ENCODE measurements at places on chromosomes 16 and 17.

GRCh38 chr17:5631958-5632590 lies 47.8 kb upstream of the NLRP1 start:
- no peak for DNase-seq

DNA sequence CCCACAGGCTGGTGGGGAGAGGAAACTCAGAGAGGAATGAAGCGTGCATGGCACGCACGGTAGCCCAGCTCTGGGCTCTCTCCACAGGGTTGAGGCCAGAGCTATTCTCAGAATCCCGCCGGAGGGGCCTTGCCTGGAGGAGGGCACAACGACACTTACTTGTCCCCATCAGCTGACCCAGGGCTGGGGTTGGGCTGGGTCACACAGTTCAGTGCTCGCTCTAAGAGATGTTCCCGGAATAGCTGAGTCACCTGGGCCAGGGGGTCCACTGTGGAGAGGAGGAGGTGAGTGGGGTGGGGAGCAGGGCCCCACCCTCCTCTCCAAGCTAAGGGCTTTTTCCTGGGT lies 21.8 kb downstream of the SREBF1 start:
- no peak for DNase-seq

GRCh38 chr17:30351735-30352134 lies 17.9 kb upstream of the TMIGD1 start:
- no peak for DNase-seq

GRCh38 chr17:19647697-19648474 lies 665 bp upstream of the ALDH3A2 start:
- peak; percentile 34 for DNase-seq

DNA sequence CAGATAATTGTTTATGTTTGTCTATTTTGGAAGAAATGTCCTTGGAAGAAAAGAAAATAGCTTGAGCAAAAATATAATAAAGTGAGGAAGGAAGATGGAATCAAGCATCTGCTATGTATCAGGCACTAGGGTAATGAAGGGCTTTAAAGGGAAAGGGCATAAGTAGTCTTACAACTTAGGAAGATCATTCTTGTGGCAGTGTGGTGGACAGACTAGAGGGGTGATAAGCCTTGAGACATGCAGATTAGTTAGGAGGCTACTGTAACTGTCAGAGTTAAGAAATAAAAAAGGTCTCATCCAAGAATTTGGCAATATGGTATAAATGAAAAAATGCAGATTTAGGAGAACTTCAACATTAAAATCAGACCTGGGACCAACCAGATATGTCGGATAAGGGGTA lies 14.9 kb downstream of the FAM222B start:
- DNase-seq: no peak

DNA sequence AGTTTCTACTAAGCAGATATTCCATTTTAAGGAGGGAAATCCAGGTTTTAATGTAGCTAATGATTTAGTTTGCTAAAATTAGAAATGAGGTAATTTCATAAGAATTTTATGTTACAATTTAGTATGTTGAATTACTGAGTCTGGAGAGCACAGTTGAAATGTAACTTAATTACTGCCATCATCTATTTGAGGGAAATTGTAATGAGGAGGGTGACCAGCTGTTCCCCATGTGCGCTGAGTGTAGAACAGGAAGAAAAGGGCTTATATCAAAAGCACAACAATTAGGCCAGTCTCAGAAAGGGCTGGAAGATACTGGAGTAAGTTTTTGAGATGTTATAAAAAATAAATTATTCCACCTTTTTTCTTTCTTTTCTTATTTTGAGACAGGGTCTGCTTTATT lies 735.1 kb upstream of the GOT2 start:
- no peak for DNase-seq

DNA sequence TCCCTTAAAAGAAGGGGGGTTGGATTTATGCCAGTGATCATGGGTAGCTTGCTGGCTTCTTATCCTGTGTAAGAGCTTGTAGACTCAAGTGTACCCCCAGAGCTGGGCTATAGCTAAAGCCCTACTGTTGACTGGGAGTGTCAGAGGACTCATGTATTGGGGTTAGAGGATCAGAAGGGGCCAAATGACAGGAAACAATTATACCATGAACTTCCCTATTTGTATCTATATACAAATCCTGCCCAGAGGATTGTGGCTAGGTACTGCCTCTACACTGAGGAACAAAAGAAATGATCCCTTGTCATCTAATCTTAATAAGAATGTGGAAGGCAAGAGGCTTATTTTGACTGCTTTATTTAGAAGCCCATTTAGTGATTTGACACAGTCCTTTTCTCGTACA lies 14.3 kb downstream of the ZP2 start:
- no peak for DNase-seq

DNA sequence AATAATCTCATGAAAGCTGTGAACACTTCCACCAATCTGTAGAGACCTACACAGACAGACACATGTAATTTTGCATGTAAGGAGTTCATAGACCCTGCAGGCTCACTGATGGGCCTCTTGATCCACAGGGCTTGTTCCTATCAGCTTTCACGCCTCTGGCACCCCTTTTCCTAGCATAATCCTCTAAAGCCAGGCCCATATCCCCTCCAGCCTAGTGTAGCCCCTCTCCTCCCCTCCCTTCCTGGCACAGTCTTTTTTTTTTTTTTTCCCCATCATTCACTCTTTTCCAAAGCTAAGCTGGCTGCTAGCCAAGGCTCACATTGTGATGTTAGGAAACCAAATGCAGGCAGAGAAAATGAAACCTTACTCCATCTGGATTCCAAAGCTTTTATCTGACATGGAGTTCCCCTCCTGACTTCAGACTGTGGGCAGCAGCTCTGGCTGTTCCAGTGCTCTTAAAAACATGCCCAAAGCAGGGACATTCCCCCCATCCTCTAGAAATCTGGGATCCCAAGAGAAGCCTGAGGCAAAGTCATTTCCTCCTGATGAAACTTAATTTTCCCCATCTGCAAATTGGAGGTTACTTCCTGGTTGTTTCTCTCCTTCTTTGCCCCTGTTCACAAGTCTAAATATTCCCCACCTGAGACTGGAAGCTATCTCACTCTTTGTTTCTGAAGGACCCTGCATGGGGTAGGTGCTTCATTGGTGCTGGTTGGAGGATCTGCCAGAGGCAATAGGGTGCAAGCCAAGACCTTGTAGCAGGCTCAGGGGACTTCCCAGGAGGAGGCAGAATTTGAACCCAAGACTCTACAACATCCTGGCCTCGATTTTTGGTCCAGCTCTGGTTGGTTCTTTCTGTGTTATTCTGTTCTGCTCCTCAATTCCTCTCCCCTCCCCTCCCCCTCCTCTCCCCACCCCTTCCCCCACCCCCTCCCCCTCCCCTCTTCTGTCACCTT lies 9.9 kb upstream of the CCL5 start:
- peak; percentile 65 for DNase-seq

Measured in NCI-H446 (cell line).